Right atrium auricular region (tissue), 2 donors: ENCODE measurements at places on chromosomes 12 and 14. TPM values are rescaled to one million over a fixed set of nuclear protein-coding genes. Genes with fewer than 3 reads are reported as not detected.

GRCh38 chr12:127179176-127179575 lies 1087.8 kb upstream of the TMEM132C start:
- no peaks in the 10 kb centered on the region for H3K27me3 ChIP-seq
- no peak overlapping the region for H3K27ac ChIP-seq
- DNase-seq, result no peak
- H3K36me3 ChIP-seq, result no peaks in the 10 kb centered on the region
- H3K4me3 ChIP-seq, result no peak overlapping the region
- no peaks in the 10 kb centered on the region for H3K4me1 ChIP-seq

DNA sequence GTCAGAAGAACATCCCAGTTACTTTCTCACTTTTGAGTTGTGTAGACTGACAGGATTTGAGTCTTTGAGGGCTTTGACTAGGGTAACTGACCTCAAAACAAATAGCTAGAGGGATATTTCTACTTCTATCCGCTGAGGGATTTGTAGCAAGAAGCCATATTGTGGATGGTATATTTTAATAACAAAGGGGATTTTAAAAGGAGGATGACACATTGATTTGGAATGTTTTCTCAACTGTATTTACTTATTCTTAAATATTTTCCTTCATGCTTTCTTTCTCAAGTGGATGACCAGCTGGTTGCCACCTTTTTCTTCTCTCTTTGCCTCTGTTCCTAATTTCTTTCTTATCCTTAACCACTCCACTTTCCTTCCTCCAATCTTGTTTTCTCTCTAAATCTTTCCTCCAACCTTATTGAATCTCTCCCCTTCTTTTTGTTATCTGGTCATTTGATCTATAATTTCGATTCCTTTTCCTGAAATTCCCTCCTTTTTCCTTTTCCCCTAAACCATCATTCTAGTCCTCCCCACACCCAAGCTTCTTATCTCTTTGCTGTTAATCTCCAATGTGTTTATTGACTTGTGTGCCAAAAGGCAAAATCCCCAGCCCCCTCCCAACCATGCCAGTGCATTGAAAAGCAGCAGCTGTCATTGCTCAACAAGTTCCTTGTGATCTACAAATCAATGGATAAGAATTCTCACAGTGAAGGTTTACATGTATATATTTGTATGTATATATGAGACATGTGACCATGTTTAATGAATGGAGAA lies 411.6 kb downstream of the RAD51B start:
- DNase-seq, result no peak
- H3K36me3 ChIP-seq, result no peaks in the 10 kb centered on the region
- H3K4me3 ChIP-seq, result no peak overlapping the region
- H3K27ac ChIP-seq, result no peak overlapping the region

DNA sequence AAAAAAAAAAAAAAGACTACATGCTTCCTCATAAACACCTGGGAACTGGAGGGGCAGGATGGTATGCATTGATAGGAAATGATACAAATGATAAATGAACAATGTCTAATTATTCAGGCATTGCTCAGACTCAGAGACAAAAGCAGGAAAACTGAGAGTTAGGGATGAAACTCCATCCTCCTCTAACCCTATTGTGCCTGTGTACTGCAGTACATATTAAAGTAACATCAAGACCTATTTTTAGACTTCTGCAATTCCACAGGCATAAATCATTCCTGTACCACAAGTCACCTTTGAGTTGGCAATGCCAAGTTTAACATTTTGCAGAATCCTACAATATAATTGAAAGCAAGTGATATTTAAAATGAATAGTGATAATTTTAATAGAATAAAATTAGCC lies 156.5 kb upstream of the USP15 start:
- no peaks in the 10 kb centered on the region for H3K4me1 ChIP-seq
- H3K27ac ChIP-seq, result no peak overlapping the region
- H3K36me3 ChIP-seq, result no peaks in the 10 kb centered on the region
- no peaks in the 10 kb centered on the region for H3K27me3 ChIP-seq
- no peak for DNase-seq

GRCh38 chr14:50904719-50905118 lies 32.9 kb downstream of the ABHD12B start:
- H3K27ac ChIP-seq, result no peak overlapping the region
- no peak overlapping the region for H3K4me3 ChIP-seq
- H3K27me3 ChIP-seq, result no peaks in the 10 kb centered on the region

GRCh38 chr12:50232771-50233209 lies 50.5 kb downstream of the LIMA1 start:
- DNase-seq, result no peak
- no peak overlapping the region for H3K4me3 ChIP-seq
- H3K27ac ChIP-seq, result no peak overlapping the region
- no peaks in the 10 kb centered on the region for H3K4me1 ChIP-seq

Gene HHIPL1
- total RNA-seq, result 1.8 TPM

Gene HOXC12
- not detected for total RNA-seq
